ENCODE measurements at places on chromosomes 11 and 22.
A peak's percentile ranks its signal among the peaks of the same experiment; 100 is the strongest.

- no peak for DNase-seq
These were observed 181.4 kb downstream of the DBX1 start for GRCh38 chr11:19978668-19979518.

DNA sequence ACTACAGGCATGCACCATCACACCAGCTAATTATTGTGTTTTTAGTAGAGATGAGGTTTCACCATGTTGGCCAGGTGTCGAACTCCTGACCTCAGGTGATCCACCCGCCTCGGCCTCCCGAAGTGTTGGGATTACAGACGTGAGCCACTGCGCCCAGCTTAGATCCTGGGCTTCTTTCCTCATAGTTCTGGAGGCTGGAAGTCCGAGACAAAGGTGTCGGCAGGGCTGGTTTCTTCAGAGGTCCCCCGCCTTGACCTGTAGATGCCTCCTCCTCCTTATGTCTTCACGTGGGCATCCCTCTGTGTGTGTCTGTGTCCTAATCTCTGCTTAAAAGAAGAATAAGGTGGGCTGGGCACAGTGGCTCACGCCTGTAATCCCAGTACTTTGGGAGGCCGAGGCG, 44.2 kb upstream of the FBLN1 start:
- no peak for DNase-seq

- DNase-seq: no peak
These were observed 467 bp downstream of the EPS8L2 start for GRCh38 chr11:706439-706956.

- DNase-seq: no peak
These were observed 5.1 kb upstream of the SLC22A8 start for GRCh38 chr11:63020671-63021291.

DNA sequence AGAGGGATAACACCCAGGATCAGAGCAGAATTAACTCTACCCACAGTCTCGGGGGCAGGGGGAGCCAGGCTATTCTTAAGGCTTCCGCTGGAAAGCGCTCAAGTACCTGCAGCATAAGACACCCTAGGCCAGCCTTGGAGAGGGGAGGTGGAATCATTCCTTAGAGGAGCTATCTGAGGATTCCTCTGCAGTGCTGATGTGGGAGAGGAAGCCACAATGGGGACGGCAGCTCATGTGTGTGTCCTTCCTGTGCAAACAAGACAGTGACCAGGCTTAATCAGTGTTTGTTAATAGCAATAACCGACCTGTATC, 382.2 kb upstream of the CADM1 start:
- peak; percentile 3 for DNase-seq

Data from NCI-H2107 (cell line).